ENCODE measurements at places on chromosomes 5 and 9.

DNA sequence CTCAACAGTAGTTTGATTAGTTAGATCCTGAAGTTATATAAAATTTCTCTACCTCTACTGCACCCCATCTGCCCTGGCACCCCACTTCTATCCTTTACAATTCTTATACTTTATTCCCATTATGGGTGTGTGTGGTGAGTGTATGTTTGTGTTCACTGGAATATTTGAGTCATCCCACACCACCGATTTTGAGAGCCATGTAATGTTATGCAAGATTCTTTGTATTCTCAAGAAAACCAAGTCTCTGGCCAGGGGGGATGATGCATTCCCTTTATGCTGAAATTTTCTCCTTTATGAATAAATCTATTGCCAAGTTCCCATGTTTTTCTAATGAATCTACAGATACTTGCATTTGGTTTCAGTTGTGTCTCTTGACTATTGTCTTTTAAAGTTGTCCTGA, 266.8 kb downstream of the ARHGEF28 start:
- no peak for DNase-seq

DNA sequence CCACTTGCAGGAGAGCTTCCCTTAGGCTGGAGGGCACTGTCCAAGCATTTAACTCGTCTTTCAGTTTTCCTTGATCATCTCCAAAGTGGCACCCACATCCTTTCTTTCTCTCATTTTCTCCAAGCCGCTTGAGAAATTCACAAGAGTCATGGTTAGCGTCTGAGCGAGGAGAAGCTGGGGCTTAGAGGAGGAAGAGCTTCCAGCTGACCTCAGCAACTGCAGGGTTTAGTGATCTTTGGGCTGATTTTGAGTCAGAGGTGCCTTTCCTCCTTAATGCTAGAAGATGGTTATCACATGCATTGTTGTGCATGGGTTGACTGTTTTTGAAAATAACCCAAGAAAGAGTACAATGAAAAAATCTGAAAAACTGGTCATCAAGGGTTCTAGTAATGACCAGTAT, 134.7 kb downstream of the GADD45G start:
- no peak for DNase-seq

GRCh38 chr9:21252721-21253547, 13.1 kb upstream of the IFNA14 start:
- DNase-seq: peak; percentile 23

DNA sequence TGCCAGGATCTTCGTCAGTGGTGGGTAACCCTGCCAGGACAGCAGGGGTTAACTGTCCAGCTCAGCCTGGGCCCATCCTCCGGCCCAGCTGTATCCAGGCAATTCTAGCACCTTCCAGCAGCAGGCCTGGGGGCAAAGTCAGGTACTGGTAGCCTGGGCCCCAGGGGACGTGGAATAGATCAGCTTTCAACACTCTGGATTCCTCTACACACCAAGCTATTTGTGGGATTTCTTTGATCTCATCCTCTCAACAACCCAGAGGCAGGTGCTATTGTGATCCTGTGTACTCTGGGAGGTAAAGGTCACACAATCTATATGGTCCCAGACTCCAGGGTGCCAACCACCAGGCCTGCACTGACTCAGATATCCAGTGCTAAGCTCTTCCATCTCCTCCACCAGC, 8.7 kb upstream of the SPOUT1 start:
- no peak for DNase-seq

DNA sequence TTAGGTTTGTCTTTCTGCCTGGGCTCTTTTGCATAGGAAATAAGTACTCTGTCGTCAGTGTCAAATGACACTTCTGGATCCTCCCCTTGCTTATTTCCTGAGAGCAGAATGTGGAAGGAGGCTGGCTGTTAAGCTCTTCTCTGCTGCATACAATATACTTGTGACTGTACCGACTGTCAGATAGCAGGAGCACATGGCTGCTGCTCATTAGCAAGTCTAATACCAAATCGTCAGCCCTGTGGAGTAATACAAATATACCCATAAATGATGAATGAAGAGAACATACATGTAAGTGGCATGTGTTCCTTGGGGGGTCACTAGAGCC, at the start of gene GPR151:
Gene GPR151 (minus strand): TSS at position 40 of the 325 bp plus-strand sequence. CDS start 77 bp downstream, outside the sequence.
- no peak for DNase-seq

GRCh38 chr5:52703321-52703720, 84.4 kb upstream of the ITGA1 start:
- DNase-seq: no peak

DNA sequence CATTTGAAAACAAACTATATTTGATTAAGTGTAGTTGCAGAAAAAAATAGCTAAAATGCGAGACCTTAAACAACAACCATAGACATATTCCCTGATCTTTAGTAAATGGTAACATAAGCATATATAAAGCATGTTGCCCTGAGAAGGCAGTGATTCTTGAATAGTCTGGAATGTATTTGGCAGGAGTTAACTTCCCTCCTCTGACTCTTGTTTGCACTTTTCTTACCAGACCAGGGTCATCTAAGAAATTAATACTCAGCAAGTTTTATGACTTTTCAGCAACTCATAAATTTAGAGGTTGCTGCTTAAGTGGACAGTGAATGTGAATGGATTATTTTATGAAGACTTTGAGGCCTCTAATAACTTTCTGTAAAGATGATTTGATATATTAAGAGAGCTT, 55.3 kb upstream of the NUDT12 start:
- DNase-seq: no peak

- DNase-seq: no peak
Observed at GRCh38 chr5:62623271-62623670, 44.7 kb downstream of the LRRC70 start.

- DNase-seq: no peak
Observed at GRCh38 chr9:83986195-83986594, 5.6 kb downstream of the RMI1 start.

GRCh38 chr5:100430268-100431195, 104.6 kb upstream of the FAM174A start:
- DNase-seq: peak; percentile 42

DNA sequence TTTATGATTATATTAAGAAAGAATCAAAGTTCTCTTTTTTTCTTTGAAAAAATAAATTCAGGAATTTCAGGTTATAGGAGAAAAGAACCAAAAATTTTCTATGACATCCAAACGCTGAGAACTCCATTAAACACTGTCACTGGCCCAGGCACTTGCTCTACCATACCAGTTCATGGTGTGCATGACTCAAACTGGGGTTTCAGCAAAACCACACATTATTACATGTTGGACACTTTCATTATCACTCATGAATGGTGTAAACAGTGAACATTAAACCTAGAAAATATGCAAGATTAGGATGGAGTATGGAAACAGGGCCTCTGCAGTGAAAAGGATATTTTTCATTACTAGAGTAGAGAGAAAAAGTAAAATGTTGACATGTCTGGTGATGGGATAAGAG, 369.9 kb upstream of the FAM174A start:
- DNase-seq: no peak

DNA sequence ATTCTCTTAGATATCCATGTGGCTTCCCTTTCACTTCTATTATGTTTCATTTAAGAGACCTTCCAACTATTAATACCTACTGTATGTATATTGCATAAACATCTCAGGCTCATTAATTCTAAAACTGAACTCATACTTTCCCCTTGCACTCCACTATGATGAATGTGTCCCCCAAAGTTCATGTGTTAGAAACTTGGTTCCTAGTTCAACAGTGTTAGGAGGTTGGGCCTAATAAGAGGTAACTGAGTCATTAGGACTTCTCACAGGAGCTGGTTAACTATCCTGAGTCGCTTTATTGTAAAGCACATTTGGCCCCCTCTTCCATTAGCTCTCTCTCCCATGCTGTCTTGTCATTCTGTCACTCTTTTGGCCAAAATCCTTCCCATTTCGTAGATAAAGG, 22.0 kb downstream of the ANKHD1 start:
- no peak for DNase-seq

- DNase-seq: no peak
Observed at GRCh38 chr9:135267191-135267809, 179.8 kb downstream of the OLFM1 start.

DNA sequence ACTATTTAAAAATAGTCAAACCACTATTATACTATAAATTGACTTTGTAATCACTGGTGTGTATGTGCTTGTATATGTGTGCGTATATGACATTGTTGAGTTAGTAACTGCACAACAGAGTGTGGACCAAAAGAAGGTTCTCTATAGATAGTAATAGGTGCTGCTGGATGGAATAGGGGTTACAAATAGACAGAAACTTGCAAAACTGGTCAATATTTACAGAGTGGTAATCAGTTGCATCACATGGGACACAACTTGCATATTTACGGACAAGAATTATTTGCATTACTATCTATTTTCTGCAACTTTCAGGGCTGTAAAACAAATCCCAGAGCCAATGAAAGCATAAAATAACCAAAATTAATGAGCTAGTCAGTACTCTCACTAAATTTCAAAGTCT, 42.4 kb downstream of the TNFSF8 start:
- DNase-seq: no peak

DNA sequence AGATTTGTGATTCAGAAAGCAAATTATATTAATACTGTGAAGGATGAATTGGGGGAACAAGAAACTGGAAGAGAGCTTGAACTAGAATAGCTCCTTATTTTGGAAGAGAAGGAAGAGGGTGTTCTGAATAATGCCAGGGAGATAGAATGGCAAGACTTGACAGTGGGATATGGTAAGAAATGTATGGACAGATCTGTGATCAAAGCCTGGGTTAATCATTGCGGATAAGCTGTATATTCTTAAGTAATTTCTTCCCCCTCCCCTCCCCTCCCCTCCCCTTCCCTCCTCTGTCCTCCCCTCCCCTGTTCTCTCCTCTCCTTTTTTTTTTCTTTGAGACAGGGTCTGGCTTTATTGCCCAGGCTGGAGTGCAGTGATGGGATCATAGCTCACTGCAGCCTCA, 10.1 kb upstream of the IL6ST start:
- DNase-seq: no peak
